ENCODE measurements at places on chromosomes 5 and 9.

DNA sequence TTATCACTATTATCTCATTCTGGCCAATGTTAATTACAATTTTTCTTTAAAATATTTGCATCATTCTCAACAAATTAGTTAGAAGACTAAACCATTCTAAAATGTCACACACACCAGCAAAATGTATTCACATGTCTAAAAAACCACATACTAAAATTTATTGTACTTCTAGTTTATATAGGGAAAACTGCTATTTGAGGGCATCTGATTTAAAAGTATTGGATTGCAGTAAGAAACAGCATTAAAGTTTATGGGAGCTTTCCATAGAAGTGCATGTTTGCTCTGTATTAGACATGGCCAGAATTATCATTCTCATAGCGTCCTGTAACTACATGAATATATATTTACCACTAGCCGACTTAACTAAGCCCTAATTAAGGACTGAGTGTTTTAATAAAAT, 150.3 kb downstream of the PBX3 start:
- DNase-seq: no peak

- DNase-seq: no peak
These were observed 62.2 kb downstream of the SNX18 start for GRCh38 chr5:54579591-54580295.

DNA sequence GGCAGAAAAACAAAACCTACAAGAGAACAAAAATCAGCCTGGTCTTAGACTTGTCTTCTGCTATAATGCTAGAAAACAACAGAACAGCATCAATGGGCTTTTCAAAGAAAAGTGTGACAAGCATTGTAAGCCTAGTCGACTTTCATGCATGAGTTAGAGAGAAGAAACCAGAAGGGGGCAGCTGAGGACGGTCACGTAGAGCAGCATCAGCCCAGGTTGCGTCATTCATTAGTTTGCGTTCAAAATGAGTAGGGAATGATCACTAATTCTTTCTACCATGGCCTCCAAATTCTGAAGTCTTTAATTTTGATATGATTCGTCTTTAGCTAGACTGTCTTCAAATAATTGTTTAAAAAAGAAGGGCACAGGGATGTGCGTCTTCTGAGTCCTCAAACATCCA, 4.7 kb upstream of the ISCA1 start:
- DNase-seq: no peak

DNA sequence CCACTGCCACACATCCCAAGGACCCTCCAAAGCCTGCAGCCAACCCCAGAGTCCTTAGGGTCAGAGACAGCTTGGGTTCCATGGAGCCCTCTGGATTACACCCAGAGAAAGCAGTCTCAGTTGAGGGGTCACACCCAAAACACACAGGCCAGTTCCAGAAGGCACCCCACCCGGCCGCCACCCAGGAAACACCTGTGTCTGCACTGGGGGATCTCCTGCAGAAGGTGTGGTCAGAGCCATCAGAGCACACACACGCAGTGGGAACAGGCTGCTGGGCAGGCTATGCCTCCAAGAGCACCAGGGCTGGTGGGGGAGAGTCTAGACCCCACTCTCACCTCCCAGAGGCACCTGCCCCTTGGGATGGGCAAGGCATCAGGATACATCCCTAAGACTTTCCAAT, 27.3 kb downstream of the NIPAL4 start:
- DNase-seq: no peak

DNA sequence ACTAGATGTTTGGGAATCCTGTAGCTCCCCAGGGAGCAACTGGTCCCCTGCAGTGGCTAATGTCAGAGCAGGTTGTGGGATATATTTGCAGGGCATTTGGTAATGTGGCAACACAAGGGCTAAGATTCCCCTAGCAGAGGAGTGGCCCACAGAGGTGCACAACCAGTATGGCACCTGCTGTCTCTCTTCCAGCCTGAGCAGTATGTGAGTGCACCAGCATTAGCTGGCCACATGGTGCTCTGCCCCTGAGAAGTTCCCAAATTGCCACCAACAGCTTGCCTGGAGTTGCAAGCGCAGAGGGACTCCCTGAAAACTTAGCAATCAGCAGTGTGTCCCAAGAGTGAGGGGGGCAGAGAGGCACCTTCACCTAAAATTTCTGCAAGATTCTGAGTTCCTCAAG, 53.2 kb upstream of the SNCAIP start:
- no peak for DNase-seq

- no peak for DNase-seq
These were observed 63.6 kb downstream of the ARHGAP26 start for GRCh38 chr5:142833517-142834449.

GRCh38 chr9:98256756-98257155, 1.3 kb upstream of the TBC1D2 start:
- no peak for DNase-seq

GRCh38 chr9:99489060-99489413, 267.0 kb downstream of the SEC61B start:
- no peak for DNase-seq

DNA sequence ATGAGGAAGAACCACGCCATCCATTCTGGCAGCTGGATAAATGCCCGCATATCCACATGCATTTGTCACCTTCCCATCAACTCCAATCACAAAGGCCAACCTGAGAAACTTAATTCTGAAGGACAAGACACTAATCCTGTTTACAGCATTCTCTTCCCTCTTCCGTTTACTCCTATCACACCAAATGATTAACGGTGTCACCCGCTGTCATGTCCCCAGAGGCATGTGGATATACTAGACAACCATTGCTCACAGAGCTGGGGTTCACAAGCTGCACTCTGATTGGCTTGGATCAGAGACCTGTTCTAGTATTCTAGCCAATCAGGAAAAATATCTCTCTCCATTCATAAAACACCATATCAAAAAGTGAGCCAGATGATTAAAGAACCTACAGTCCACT, 3.6 kb downstream of the MACROH2A1 start:
- no peak for DNase-seq

- no peak for DNase-seq
These were observed 8.9 kb downstream of the SMAD5 start for GRCh38 chr5:136141561-136141960.

GRCh38 chr5:5505815-5506214, 83.3 kb downstream of the ICE1 start:
- DNase-seq: no peak

DNA sequence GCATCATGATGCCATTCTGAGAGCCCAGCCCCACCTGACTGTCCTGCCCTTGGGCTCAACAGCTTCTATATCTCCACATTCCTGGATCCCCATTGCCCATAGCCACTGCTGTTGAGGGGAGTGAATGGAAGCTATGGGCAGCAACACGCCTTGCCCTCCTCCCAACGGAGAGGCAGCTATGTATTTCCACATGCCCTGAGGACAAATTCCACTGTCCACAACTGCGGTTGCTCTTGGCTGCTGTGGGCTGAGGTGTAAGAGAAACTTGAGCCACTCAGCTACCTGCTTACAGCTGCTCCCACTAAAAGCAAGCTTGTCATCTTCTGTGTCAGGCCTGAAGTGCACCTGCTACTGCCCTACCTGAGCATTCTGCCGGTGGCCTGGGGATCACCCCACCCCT, 222.9 kb downstream of the PSAT1 start:
- no peak for DNase-seq

GRCh38 chr9:17802249-17802857, 223.5 kb downstream of the SH3GL2 start:
- DNase-seq: no peak

DNA sequence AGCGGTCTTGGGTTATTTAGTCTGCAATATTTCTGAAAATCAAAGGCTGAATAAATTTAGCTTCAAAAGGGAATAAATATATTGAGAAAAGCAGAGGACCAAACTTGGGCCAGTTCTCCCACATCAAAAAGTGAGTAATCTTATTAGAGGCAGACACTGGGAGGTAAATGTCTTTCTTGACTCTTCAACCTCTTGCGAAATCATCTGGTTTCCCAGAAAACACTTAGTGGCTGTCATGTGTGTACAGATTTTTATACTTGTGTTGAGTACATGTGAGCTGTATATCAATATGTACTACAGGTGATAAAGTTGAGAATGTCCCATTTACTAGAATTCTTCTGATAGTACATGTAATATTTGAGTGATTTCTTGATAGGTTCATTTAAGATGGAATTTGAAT, 454.9 kb downstream of the PRR16 start:
- DNase-seq: no peak

DNA sequence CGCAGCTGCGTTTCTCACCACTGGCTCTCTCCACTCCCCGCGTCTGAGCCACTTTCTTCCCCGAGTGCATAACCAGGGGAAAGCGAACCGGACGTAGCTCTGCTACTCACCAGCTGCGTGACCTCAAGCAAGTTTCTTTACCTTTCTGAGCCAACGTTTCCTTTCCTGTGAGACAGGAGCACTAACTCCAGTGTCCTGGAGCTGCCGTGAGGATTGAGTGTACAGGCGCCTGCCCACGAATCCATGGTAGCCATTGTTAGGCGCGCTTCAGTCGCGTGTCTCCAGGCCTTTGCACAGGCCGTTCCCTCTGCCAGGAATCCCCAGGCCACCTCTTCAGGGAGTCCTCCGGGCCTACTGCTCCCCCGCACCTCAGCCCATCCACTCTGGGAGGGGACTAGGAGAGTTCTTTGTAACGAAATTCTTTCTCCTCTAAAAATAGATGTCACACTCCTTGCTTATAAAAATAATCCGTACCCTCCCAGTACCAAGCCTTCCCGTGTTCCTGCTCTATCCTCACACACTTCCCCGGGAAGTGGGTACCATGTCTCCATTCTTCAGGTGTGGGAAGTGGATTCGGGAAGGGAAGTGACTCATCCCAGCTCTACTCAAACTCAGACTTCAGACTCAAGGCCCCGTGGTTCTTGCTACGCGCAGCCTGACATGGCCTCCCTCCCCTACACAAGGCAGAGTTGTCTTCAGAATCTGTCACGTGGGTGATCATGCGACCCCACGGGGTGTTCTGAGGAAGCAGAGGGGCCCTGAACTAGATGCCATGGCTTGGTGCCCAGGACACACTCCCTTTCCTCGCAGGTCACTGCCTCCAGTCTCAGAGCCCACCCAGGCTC, 16.1 kb upstream of the CRB2 start:
- peak; percentile 70 for DNase-seq

- no peak for DNase-seq
These were observed 437.8 kb downstream of the ARHGEF28 start for GRCh38 chr5:74063821-74064220.

- no peak for DNase-seq
These were observed 481.3 kb downstream of the CCDC171 start for GRCh38 chr9:16033921-16034691.

- no peak for DNase-seq
These were observed 138.4 kb upstream of the DMRTA1 start for GRCh38 chr9:22308177-22308576.

DNA sequence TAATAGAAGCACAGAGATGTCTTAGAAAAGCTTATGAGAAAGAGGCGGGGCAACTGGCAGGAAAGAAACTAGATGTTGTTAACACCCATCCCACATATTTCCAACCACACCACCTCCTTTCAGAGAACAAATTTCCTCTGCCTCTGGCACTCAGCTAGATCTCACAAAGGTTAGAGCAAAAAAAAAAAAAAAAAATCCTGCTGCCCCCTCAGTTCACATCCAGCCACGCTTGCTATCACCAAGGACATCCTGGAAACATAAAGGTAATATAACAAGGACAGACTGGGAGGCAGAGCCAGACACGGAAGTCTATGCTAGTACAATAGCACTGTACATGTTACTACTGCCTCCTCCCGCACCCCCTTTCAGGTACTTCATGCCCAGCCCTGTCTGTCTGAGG, 238.0 kb upstream of the PTGER4 start:
- DNase-seq: no peak

DNA sequence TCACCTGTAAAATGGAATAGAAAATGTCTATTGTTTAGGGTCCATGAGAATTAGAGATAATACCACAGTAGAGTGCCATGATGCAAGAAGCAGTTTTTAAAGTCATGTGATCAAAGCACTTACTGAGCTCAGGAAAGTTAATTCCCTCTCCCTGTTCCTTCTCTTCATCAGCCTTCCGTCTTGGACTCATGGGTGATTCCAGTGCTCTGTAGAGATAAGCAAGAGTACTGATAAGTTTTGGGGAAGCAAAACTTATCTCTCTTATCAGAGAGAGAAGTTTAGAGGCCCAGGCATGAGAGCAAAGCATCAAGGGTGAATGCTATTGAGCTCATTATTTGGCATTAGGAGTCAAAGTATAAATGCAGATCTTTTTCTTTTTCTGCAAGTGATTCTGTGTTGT, 410.1 kb downstream of the AGTPBP1 start:
- no peak for DNase-seq

DNA sequence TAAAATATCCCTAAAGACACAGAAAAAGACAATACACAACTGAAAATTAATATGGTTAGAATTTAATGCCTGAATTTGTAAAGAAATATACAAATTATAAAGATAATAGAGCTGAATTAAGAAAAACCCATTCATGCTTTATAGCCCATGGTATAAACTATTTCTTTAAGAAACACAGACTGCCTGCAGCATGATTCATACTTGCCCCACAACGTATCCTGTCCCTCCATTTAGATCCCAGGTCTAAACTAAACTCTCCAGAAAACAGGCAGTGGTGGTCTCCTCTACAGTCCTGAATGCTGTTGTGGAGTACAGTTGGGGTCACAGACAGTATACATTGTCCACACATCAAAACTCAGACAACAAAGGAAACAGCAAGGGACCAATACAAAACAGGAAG, 24.8 kb downstream of the IL6ST start:
- DNase-seq: no peak

GRCh38 chr9:104553261-104553660, 15.7 kb upstream of the OR13C8 start:
- DNase-seq: no peak

GRCh38 chr5:10934783-10935355, 173.8 kb upstream of the DAP start:
- DNase-seq: no peak

DNA sequence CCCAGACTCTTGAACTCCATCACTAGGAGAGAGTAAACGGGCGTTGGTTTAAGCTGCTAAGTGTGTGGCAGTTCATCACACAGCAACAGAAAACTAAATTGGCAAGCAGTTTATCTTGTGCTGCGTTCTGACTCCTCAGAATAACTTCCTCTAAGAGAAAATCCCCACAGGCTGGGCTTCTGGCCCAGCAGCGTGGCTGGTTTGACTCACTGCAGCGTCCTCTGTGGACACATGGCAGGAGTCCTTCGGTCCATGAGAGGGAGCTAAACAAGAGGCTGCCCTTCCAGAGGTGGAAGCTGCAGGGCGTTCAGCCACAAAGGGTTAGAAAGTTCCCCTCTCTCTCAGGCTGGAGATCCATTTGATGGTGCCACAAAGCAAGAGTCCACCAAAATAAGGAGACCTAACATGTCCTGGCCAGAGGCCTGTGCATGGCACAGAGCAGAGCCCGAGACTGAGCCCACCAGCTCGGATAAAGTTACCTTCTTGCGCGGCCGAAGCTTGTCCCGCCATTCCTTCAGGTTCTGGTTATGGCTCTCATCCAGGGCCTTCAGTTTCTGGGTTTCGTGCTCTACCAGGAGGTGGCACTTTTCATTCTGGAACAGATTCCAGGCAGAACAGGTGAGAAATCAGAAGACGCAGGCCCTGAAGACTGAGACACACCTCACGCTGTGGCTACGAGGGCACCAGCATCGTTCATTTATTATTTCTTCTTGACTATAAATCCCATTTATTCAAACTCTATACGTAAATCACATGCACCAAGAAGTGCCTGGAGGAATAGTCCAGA, 46.2 kb upstream of the FBXW11 start:
- DNase-seq: peak; percentile 84
